ENCODE measurements at places on chromosomes 6 and 20.
A peak's percentile ranks its signal among the peaks of the same experiment; 100 is the strongest.

- no peak for DNase-seq
Measured at GRCh38 chr6:161338015-161338414, 64.2 kb upstream of the AGPAT4 start.

DNA sequence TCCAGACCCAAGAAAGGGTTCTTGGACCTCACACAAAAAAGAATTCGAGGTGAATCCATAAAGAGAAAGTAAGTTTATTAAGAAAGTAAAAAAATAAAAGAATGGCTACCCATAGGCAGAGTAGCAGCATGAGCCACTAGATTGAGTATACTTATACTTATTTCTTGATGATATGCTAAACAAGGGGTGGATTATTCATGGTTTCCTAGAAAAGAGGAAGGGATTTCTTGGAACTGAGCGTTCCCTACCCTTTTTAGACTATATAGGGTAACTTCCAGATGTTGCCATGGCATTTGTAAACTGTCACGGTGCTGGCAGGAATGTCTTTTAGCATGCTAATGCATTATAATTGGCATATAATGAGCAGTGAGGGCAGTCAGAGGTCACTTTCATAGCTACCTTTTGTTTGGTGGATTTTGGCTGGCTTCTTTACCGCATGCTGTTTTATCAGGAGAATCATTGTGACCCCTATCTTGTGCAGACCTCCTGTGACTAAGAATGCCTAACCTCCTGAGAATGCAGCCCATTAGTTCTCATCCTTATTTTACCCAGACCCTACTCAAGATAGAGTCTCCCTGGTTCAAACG, 44.3 kb downstream of the TENT5A start:
- no peak for DNase-seq

GRCh38 chr6:129493354-129493902, 216.5 kb downstream of the ARHGAP18 start:
- no peak for DNase-seq

- DNase-seq: no peak
Measured at GRCh38 chr6:38320358-38320757, 319.4 kb downstream of the BTBD9 start.

DNA sequence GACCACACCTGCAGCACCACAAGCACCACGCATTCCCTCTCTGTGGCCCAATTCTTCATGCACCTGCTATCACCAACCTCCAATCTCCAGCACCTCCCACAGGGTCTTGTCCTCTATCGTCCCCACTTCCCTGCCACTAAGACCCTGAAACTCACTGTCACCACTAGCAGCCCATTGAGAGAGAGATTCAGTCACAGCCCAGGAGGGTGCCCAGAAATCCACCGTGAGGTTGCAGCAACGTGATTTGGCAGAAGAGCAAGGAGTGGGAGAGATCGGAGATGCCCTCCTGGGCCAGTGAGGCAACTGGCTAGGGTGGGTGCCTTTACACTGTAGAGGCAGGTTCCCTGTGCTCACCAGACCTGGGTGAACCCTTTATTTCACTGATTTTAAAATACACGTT, 90.1 kb downstream of the ANKRD60 start:
- no peak for DNase-seq

GRCh38 chr6:40587240-40588069, at the start of gene LRFN2:
TSS of gene LRFN2 (minus strand) at chr6:40587364.
- peak; percentile 74 for DNase-seq

- DNase-seq: no peak
Measured at GRCh38 chr6:137206577-137206976, 12.6 kb downstream of the IFNGR1 start.

DNA sequence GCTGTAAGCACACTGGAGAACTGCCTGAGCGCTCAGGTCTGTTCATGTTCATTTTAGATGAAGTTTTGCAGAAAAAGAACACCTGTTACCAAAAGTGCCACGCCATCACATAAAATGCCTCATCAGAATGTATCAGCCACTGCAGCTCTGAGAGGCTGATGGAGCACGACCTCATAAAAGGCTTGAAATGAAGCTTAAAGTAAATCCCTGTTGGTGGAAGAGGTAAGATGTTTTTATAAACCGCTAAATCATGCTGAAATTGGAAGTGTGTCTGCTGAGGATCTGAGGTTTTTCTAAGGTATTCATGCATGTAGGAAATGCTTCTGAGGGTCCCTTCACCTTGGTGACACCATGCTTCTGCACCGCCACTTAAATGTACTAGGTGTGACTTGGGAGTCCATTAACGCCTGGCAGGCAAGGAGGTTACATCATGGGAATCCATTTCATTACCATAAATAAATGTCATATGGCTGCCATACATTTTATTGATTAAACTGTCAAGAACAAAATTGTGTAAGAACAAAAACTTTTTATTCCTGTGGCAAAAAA, 363.1 kb upstream of the AGPAT4 start:
- no peak for DNase-seq

- DNase-seq: no peak
Measured at GRCh38 chr20:50215926-50216325, 25.3 kb downstream of the CEBPB start.

GRCh38 chr6:26311012-26311384, 54.0 kb upstream of the BTN3A2 start:
- peak; percentile 72 for DNase-seq

- DNase-seq: no peak
Measured at GRCh38 chr6:128886706-128887105, 3.8 kb downstream of the LAMA2 start.

- no peak for DNase-seq
Measured at GRCh38 chr6:151993364-151993763, 185.9 kb downstream of the ESR1 start.

GRCh38 chr6:31525932-31526591, 2.7 kb upstream of the MCCD1 start:
- DNase-seq: no peak
